ENCODE measurements at places on chromosomes 7 and 10.

- DNase-seq: no peak
Observed at GRCh38 chr10:92750791-92751533, 61.2 kb downstream of the HHEX start.

GRCh38 chr7:14714161-14714728 lies 188.3 kb downstream of the DGKB start:
- DNase-seq: peak; percentile 8

DNA sequence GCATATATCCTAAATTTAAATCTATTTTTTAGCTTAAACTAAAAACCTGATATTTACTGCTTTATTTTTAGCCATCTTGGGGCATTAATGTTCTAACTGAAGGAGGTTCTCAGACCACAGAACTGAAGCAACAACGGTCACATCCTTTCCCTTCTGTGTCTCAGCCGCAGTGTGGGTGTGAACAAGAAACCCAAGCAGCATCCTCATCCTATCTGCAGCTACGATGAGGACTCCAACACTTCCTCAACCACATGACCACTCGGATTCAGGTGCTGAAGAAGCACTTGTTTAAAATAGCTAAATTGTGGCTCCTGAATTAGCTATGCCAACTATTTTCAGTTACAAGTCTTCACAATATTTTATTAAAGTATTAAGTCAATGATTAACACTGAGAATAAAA lies 5.3 kb downstream of the ESYT2 start:
- peak; percentile 61 for DNase-seq

GRCh38 chr10:85832988-85833387 lies 533.6 kb downstream of the GRID1 start:
- no peak for DNase-seq

GRCh38 chr10:125343118-125343925 lies 183.0 kb upstream of the CTBP2 start:
- DNase-seq: no peak

DNA sequence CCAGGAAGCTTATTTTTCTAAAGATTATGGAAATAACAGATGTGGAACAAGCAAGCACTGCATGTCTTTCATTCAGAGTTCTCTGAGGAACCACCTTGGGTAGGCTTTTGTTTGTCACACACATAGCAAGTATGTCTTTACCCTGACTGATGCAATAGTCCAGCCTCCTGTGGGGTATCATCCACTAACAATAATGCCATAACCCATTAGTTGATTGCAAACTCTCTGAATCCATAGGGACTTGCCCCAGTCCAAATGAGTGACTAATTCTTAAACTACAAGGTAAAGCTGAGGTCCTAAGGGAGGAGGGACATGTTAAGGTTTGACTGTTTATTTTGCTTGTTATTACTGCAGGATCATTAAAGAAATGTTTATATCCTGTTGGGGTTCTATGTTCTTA lies 151.4 kb upstream of the PRPS1L1 start:
- no peak for DNase-seq

- DNase-seq: no peak
Observed at GRCh38 chr7:30074422-30075030, 46.3 kb downstream of the PLEKHA8 start.

GRCh38 chr10:72738486-72738885 lies 46.5 kb downstream of the MCU start:
- no peak for DNase-seq
